ENCODE measurements at places on chromosomes 4 and X. TPM values are rescaled to one million over a fixed set of nuclear protein-coding genes. Genes with fewer than 3 reads are reported as not detected.

Gene SOWAHB
- 5.5 TPM for total RNA-seq

Gene TMPRSS11D
- total RNA-seq: not detected

Gene CENPVL1
- 1.7 TPM for total RNA-seq

Gene FAT4
- 95.3 TPM for total RNA-seq

Gene ERAS
- total RNA-seq: not detected

Gene REST
- 7.8 TPM for total RNA-seq

Gene FAM3A
- total RNA-seq: 8.1 TPM

Gene SPANXN3
- not detected for total RNA-seq

Gene HSPA4L
- total RNA-seq: 10.9 TPM

Gene AMELX
- total RNA-seq: not detected

Gene RBMX
- total RNA-seq: 340 TPM

Data from occipital lobe (tissue), 3 donors.